ENCODE measurements at places on chromosomes 5 and 9.
A peak's percentile ranks its signal among the peaks of the same experiment; 100 is the strongest.

- no peak for DNase-seq
- no peaks in the 10 kb centered on the region for H3K27me3 ChIP-seq
- no peaks in the 10 kb centered on the region for H3K36me3 ChIP-seq
- H3K27ac ChIP-seq: no peak overlapping the region
- H3K4me3 ChIP-seq: no peak overlapping the region
Measured at GRCh38 chr5:171521219-171521633, 101.8 kb downstream of the FGF18 start.

DNA sequence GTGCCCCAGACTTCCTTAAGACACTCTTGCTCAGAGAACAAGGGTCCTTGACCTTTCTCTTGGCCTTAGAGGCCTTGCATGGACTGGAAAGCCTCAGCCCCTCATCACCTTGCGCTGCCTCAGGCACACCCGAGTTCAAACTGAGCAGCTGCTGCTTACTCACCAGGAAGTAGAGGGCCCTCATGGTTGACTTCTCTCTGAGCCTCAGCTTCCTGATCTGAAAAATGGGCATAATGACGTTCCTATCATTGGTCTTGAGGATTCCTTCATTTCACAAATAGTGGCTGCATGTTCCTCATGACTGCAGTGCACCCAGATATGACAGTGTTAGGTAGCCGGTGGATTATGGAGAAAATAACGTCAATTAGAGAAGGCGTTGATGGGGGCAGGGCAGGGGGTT is 28.6 kb downstream of the IER5L start:
- DNase-seq: no peak
- H3K27me3 ChIP-seq: no peaks in the 10 kb centered on the region
- peaks cover 10% of the 10 kb centered on the region for H3K4me1 ChIP-seq
- H3K27ac ChIP-seq: peak overlapping the region; percentile 51

DNA sequence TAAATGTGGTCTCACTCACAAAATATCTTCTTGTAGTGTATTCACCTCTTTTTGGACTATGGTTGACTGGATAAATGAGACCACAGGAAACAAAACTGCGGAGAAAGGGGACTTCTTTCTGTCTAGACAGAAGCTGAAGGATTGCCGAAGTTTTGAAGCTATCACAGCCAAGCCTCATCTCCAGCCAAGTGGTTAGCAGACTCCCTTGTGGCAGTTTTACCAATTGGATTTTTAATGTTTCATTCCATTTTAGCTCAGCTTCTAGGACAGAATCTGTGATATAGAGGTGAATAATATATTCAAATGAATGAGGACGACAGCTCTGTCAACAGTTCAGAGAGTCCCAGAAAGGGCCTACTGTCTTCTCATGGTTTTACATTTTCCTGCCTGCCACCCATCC is 215.7 kb upstream of the ZNF608 start:
- H3K4me3 ChIP-seq: no peak overlapping the region
- no peak overlapping the region for H3K27ac ChIP-seq
- no peak for DNase-seq
- no peaks in the 10 kb centered on the region for H3K27me3 ChIP-seq
- H3K36me3 ChIP-seq: no peaks in the 10 kb centered on the region

- no peak for DNase-seq
- peak overlapping the region; percentile 82 for H3K4me3 ChIP-seq
- H3K27ac ChIP-seq: peak overlapping the region; percentile 80
- no peaks in the 10 kb centered on the region for H3K27me3 ChIP-seq
- peaks cover 46% of the 10 kb centered on the region for H3K36me3 ChIP-seq
Measured at GRCh38 chr9:70260007-70260443, 1.2 kb downstream of the SMC5 start.

- H3K36me3 ChIP-seq: no peaks in the 10 kb centered on the region
- H3K4me1 ChIP-seq: no peaks in the 10 kb centered on the region
- H3K27ac ChIP-seq: no peak overlapping the region
- no peak for DNase-seq
- H3K27me3 ChIP-seq: no peaks in the 10 kb centered on the region
Measured at GRCh38 chr5:52844885-52845284, 57.2 kb downstream of the ITGA1 start.

DNA sequence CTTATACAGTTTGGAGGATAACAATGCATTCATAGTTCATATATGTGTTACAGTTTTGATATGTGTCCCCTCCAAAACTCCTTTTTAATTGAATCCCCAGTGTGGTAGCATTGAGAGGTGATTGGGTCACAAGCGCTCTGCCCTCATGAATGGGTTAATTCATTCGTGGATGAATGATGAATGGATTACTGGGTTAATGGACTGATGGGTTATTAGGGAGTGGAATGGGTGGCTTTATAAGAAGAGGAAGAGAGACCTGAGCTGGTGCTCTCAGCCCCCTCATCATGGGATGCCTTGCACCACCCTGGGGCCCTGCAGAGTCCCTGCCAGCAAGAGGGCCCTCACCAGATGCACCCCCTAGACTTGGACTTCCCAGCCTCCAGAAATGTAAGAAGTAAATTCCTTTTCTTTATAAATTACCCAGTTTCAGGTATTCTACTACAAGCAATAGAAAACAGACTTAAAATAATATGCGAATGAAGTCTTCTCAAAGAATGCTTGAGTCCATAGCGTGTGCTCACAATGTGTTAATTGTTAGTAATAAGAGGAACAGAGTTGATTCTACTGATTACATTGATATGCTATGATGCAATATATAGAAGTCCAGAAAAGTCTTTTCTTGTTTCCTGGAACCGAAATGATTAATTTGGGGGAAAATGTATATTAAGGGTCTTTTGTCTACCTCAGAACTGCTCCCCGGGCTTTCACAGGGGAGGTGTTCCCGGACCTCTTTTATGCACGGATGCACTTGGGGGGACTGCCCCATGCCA is 190.2 kb downstream of the ERCC6L2 start:
- no peak overlapping the region for H3K4me3 ChIP-seq
- H3K4me1 ChIP-seq: peaks cover 16% of the 10 kb centered on the region
- peaks cover 6% of the 10 kb centered on the region for H3K27me3 ChIP-seq
- H3K27ac ChIP-seq: no peak overlapping the region
- H3K36me3 ChIP-seq: no peaks in the 10 kb centered on the region

- peaks cover 67% of the 10 kb centered on the region for H3K27me3 ChIP-seq
- H3K4me1 ChIP-seq: no peaks in the 10 kb centered on the region
- no peak overlapping the region for H3K4me3 ChIP-seq
- H3K36me3 ChIP-seq: no peaks in the 10 kb centered on the region
- H3K27ac ChIP-seq: no peak overlapping the region
Measured at GRCh38 chr5:139796061-139796806, 626 bp downstream of the PSD2 start.

DNA sequence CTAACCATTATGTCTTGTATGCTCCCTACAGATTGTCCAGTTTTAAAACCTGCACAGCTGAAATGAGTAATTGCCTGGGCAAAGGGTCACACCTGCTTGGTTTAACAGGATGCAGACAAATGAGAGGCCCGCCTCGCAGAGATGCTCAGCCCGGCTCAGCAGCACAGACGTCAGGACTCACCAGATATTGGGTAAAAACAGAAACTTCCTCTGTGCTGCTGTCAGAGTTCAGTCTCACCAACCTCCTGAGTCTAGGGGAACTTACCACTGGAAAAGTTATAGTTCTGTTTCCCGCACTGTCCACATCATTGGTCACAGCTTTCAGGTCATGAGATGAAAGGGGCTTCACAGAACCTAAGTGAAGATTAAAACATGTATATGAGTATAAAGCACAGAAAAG is 152.5 kb downstream of the ESM1 start:
- no peak overlapping the region for H3K27ac ChIP-seq
- H3K36me3 ChIP-seq: peaks cover 4% of the 10 kb centered on the region
- peaks cover 17% of the 10 kb centered on the region for H3K27me3 ChIP-seq

GRCh38 chr5:142974409-142974808 is 204.2 kb downstream of the ARHGAP26 start:
- no peaks in the 10 kb centered on the region for H3K27me3 ChIP-seq
- H3K27ac ChIP-seq: no peak overlapping the region
- no peak overlapping the region for H3K4me3 ChIP-seq
- H3K36me3 ChIP-seq: peaks cover 19% of the 10 kb centered on the region
- H3K4me1 ChIP-seq: peaks cover 72% of the 10 kb centered on the region

- DNase-seq: no peak
- no peaks in the 10 kb centered on the region for H3K27me3 ChIP-seq
- H3K36me3 ChIP-seq: no peaks in the 10 kb centered on the region
- no peak overlapping the region for H3K4me3 ChIP-seq
- H3K27ac ChIP-seq: peak overlapping the region; percentile 40
Measured at GRCh38 chr5:95591490-95591901, 28.4 kb upstream of the GPR150 start.

DNA sequence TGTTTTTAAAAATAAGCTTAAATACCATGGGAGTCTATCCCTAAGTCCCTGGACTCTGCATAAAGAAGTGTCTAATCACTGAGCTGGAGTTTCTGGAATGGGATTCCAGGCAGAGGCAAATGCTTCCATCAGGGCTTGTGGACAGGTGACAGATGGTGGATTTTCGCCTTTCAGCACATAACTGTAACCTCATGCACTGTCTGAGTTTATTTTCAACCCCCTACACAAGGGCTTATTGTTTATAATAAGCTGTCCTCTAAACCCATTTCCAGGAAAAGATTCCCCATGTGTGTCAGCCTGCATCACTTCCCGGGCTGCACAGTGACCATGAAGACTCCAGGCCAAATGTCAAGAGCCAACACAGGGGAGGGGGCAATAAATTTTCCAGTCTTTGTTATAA is 264.0 kb downstream of the PIK3R1 start:
- peaks cover 8% of the 10 kb centered on the region for H3K27me3 ChIP-seq
- no peaks in the 10 kb centered on the region for H3K36me3 ChIP-seq
- no peak overlapping the region for H3K27ac ChIP-seq

GRCh38 chr9:77166193-77166592 is 11.1 kb upstream of the VPS13A start:
- H3K27ac ChIP-seq: no peak overlapping the region
- peaks cover 6% of the 10 kb centered on the region for H3K27me3 ChIP-seq
- DNase-seq: no peak
- no peak overlapping the region for H3K4me3 ChIP-seq
- H3K36me3 ChIP-seq: no peaks in the 10 kb centered on the region
- peaks cover 1% of the 10 kb centered on the region for H3K4me1 ChIP-seq

DNA sequence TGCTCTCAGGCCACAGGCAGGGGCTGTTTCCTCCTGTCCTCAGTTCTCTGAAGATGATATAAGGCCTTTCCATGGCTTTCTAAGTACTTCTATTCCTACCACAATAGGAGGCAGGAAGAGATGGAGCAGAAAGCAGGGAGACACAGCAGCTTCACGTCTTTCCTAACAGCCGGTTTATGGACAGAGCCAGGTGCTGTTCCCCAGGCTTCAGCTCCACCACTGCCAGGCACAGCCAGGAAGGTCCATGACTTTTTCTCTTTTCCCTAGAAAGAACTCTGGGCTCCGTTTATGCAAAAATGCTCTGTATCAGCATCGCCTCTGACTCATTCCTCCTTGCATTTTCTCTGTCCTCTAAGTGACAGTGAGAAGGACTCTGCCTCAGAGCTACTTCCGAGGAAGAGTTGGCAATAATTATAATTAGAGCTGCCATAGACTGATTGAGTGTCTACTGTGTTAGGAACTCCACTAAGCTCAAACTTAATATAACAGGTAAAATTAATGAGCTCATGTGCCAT is 478.5 kb downstream of the RASEF start:
- no peak for DNase-seq
- H3K4me1 ChIP-seq: no peaks in the 10 kb centered on the region
- H3K27ac ChIP-seq: no peak overlapping the region
- no peak overlapping the region for H3K4me3 ChIP-seq

DNA sequence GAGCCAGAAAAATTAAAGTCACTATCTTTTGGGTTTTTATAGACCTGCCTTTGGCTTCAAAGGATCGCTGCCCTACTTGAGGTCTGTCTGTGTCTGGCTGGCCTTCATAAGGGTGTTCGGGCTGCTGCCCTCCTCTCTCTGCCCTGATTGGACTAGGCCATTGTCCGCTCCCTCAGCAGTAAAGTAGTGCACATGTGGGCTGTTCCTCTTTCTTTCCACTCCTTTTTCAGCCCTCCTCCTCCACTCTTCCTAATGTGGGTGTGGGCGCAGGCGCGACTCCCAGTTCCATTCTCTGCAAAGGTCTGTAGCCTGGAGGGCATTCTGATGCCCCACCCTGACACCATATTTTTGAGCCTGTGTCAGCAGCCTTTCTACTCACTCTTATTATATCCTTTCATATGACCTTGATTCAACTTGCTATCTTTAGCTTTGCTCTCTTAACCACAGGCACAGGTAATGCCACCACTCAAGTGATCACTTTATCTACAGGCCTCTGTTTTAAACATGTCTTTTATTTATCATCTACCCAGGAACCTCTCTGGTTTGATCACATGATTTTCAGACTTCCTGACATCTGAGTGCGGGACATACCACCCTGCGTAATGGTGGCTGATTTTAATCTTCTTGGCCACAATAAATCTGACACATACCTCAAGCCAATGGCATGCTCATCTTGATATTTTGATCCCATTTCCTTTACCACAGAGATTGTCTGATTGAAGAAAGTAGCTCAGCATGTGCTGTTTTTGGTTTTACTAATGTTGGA is 144.5 kb downstream of the AOPEP start:
- DNase-seq: peak; percentile 65
- H3K36me3 ChIP-seq: peaks cover 30% of the 10 kb centered on the region
- H3K27me3 ChIP-seq: peaks cover 9% of the 10 kb centered on the region
- H3K4me1 ChIP-seq: peaks cover 52% of the 10 kb centered on the region
- peak overlapping the region; percentile 91 for H3K27ac ChIP-seq
- H3K4me3 ChIP-seq: no peak overlapping the region

GRCh38 chr9:13860946-13861640 is 452.8 kb downstream of the NFIB start:
- H3K36me3 ChIP-seq: no peaks in the 10 kb centered on the region
- no peak overlapping the region for H3K27ac ChIP-seq
- no peaks in the 10 kb centered on the region for H3K4me1 ChIP-seq
- no peak for DNase-seq

- no peak overlapping the region for H3K4me3 ChIP-seq
- peaks cover 6% of the 10 kb centered on the region for H3K4me1 ChIP-seq
- no peak overlapping the region for H3K27ac ChIP-seq
- H3K36me3 ChIP-seq: no peaks in the 10 kb centered on the region
Measured at GRCh38 chr5:141806626-141807025, 71.6 kb downstream of the PCDH1 start.

GRCh38 chr9:94096819-94097577 is 12.7 kb downstream of the PTPDC1 start:
- no peak overlapping the region for H3K27ac ChIP-seq
- H3K27me3 ChIP-seq: no peaks in the 10 kb centered on the region
- H3K36me3 ChIP-seq: peaks cover 2% of the 10 kb centered on the region
- DNase-seq: no peak

- peak overlapping the region; percentile 3 for H3K4me3 ChIP-seq
- H3K36me3 ChIP-seq: peaks cover 62% of the 10 kb centered on the region
- DNase-seq: no peak
- H3K27ac ChIP-seq: peak overlapping the region; percentile 80
Measured at GRCh38 chr5:139474890-139475791, 4.3 kb downstream of the SMIM33 start.

DNA sequence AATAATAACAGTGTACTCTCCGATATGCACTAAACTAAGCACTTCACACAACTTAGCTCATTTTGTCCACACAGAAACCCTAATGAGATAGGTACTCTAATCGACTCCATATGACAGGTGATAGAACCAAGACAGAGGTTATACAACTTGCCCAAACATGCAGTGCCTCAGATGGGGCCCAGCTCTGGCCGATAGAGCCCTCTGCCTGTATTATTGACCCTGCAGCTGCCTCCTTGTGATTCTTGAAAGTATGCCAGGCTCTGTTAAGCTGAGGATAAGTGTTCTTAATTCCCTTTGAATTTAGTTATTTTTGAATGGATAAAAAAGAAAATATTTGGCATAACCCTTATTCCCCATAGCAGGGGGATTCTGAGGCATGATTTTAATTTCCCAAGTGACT is 78.5 kb downstream of the HMHB1 start:
- no peak overlapping the region for H3K27ac ChIP-seq
- H3K4me1 ChIP-seq: no peaks in the 10 kb centered on the region
- DNase-seq: no peak
- H3K27me3 ChIP-seq: peaks cover 6% of the 10 kb centered on the region

Measured in activated CD4-positive, alpha-beta memory T cell treated with anti-CD3 and anti-CD28 coated beads, Interleukin-2, amount 10 ng/mL, durations not matched to agents 7 days and 5 days (primary cell).